ENCODE measurements at places on chromosomes 7 and 10. TPM values are rescaled to one million over a fixed set of nuclear protein-coding genes. Genes with fewer than 3 reads are reported as not detected.

- peaks cover 34% of the 10 kb centered on the region for H3K4me1 ChIP-seq
- peak overlapping the region; percentile 77 for H3K27ac ChIP-seq
- H3K27me3 ChIP-seq = no peaks in the 10 kb centered on the region
- H3K36me3 ChIP-seq = peaks cover 55% of the 10 kb centered on the region
- no peak for DNase-seq
Observed at GRCh38 chr10:75223507-75223906, 12.2 kb downstream of the COMTD1 start.

- DNase-seq = no peak
- peaks cover 2% of the 10 kb centered on the region for H3K4me1 ChIP-seq
- no peaks in the 10 kb centered on the region for H3K36me3 ChIP-seq
- H3K4me3 ChIP-seq = no peak overlapping the region
- H3K27me3 ChIP-seq = no peaks in the 10 kb centered on the region
Observed at GRCh38 chr10:116398224-116398623, 29.4 kb upstream of the PNLIPRP3 start.

GRCh38 chr7:112622159-112622715 is 141.4 kb downstream of the LSMEM1 start:
- no peaks in the 10 kb centered on the region for H3K27me3 ChIP-seq
- no peaks in the 10 kb centered on the region for H3K36me3 ChIP-seq
- no peak overlapping the region for H3K27ac ChIP-seq
- no peaks in the 10 kb centered on the region for H3K4me1 ChIP-seq
- DNase-seq = no peak

DNA sequence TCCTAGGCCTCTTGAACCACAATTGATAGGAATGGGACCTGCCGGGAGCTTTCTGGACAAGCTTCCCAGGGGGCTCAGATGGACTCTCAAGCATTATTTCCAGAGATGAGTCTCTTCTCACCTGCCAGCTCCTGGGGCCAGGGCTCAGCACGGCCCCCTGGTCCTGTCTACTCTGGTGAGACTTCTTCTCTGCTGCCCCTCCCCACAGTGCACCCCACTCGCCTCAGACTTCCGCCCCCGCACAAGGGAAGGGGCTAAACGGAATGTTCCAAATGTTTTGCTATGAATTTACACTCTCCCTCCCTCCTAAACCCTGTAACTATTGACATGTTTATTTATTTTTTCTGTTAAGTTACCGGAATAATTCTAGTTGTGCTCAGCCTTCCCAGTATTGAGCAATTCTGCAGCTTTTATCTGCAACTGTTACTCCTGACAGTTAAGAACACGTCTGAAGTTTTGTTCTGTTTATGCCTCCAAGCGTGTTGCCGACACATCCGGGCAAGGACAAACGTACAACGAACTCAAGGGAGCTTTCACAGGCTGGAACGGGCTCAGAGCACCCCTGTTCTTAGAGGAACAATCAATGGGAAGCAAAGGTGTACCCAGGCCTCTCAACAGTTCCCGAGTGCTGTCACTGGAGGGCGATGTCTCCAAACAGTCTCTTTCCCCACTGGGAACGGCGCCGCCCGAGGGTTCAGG is 55.2 kb downstream of the FHIP2A start:
- no peak overlapping the region for H3K4me3 ChIP-seq
- no peaks in the 10 kb centered on the region for H3K36me3 ChIP-seq
- H3K27ac ChIP-seq = no peak overlapping the region
- H3K4me1 ChIP-seq = peaks cover 14% of the 10 kb centered on the region

DNA sequence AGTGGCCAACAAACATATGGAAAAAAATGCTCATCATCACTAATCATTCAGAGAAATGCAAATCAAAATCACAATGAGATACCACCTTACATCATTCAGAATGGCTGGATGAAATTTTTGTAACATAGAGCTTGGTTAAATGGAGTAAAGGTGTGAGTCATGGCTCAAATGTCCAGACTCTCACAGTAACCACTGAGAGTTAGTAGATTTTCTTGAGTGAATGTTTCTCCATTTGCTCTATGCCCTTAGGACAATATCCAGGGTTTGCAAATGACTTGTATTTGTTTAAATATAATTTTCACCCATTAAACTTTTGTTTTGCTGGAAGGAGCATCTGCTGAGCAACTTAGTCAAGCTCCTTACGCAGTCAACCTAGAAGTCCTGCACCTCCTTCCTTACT is 967.2 kb downstream of the XPNPEP1 start:
- H3K36me3 ChIP-seq = no peaks in the 10 kb centered on the region
- no peak overlapping the region for H3K27ac ChIP-seq
- no peak overlapping the region for H3K4me3 ChIP-seq
- no peaks in the 10 kb centered on the region for H3K27me3 ChIP-seq

DNA sequence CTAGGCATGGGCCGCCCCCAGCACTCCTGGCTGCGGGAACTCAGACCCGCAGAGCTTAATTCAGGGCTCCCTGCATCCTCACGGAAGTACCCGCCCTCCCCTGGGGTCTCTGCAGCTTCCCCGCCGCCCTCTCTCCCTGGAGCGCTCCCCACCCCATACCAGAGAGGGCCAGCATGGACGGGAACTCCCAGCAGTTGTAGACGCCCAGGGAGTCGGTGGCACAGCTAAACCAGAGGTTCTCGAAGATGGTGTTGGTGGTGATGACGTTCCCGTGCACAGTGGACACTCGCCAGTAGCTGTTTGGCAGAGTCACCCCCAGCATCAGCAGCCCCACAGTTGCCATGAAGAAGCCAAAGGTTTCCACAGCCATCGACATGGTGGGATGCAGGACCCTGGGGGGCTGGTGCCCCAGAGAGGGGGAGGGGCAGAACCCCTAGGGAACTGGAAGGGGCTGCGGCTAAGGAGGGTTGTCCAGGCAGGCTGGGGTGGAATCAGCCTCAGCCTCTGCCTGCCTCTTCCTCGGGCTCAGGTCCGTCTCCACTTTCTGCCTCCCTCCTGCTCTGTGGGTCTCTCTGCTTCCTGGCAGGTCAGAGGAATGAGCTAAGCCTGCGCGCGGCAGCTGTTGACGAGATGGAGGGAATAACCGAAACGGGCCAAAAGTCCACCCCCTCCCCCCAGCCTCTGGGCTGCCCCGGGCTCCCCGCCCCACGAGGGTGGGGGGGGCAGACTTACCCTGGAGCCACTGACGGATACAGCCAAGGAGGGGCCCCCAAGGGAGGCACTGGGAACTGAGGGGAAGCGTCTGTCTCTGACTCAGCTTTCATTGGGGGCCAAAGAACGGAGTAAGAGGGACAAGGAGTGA is at the start of gene CLDN15:
TSS of gene CLDN15 (minus strand) at position 597 of the 862 bp plus-strand sequence. CDS start at position 376, 221 bp downstream.
- H3K4me3 ChIP-seq = no peak within 1 kb of the TSS
- H3K27me3 ChIP-seq = no peaks in the 10 kb centered on the region
- no peaks in the 10 kb centered on the region for H3K36me3 ChIP-seq
- H3K4me1 ChIP-seq = no peaks in the 10 kb centered on the region

DNA sequence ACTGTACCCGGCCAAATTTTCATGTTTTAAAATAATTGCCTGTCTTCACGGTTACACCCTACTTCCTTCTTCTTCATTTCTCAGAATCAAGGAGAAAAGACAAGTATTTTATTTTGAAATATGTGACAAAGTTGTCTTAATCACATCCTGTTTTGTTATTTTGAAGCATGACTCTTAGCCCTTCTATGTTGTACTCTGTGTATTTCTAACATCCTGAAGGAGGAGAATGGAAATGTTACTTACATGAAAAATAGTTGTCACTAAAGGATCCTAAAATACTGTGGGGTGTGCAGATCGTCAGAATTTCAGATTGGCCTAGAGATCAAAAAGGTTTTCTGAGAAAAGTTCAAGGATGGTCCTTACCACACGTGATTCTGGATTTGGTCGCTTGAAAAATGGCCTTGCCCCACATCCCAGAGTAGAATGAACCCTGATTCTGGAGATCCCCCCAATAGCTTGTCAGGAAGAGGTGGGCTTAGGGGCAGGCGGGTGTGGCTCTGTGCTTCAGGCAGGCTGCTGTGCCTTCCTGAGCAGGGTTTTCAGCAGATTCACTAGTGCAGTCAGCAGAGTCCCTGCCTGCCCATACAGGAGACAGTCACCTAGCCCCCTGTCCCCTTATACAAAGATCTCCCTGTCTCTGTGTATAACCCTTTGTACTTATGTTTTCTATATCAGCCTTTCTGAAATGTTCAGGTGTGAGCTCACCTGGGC is 8.6 kb downstream of the UPP1 start:
- no peaks in the 10 kb centered on the region for H3K27me3 ChIP-seq
- H3K36me3 ChIP-seq = peaks cover 37% of the 10 kb centered on the region
- H3K4me1 ChIP-seq = no peaks in the 10 kb centered on the region
- no peak overlapping the region for H3K27ac ChIP-seq
- no peak for DNase-seq

DNA sequence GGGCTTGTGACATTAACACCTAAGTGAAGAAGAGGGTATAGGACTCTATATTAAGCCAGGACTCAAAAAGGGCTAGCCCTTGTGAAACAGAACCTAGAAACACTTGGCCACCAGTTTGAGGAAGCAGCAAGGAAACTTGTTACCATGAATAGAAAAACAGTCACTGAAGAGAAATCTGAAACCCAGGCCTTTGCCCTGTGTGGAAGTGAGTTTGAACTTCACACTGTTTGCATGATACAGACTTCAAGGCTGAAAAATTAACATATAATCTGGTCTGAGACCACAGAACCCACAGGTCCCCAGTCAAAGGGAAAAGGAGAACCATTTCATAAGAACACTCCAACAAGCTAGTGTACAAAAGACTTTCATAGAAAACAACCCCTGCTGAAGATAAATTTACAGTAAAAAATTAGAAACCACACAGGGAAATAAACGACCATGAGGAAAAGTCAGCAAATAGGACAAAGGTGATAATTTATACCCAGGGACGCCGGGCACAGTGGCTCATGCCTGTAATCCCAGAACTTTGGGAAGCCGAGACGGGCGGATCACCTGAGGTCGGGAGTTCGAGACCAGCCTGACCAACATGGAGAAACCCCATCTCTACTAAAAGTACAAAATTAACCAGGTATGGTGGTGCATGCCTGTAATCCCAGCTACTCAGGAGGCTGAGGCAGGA is 76.1 kb downstream of the SKIDA1 start:
- DNase-seq = no peak
- no peaks in the 10 kb centered on the region for H3K36me3 ChIP-seq
- no peaks in the 10 kb centered on the region for H3K27me3 ChIP-seq
- no peak overlapping the region for H3K4me3 ChIP-seq

- no peak for DNase-seq
- peaks cover 7% of the 10 kb centered on the region for H3K4me1 ChIP-seq
- H3K27ac ChIP-seq = no peak overlapping the region
- no peaks in the 10 kb centered on the region for H3K27me3 ChIP-seq
- H3K36me3 ChIP-seq = no peaks in the 10 kb centered on the region
- H3K4me3 ChIP-seq = no peak overlapping the region
Observed at GRCh38 chr7:100455206-100455605, 8.9 kb downstream of the SPACDR start.

DNA sequence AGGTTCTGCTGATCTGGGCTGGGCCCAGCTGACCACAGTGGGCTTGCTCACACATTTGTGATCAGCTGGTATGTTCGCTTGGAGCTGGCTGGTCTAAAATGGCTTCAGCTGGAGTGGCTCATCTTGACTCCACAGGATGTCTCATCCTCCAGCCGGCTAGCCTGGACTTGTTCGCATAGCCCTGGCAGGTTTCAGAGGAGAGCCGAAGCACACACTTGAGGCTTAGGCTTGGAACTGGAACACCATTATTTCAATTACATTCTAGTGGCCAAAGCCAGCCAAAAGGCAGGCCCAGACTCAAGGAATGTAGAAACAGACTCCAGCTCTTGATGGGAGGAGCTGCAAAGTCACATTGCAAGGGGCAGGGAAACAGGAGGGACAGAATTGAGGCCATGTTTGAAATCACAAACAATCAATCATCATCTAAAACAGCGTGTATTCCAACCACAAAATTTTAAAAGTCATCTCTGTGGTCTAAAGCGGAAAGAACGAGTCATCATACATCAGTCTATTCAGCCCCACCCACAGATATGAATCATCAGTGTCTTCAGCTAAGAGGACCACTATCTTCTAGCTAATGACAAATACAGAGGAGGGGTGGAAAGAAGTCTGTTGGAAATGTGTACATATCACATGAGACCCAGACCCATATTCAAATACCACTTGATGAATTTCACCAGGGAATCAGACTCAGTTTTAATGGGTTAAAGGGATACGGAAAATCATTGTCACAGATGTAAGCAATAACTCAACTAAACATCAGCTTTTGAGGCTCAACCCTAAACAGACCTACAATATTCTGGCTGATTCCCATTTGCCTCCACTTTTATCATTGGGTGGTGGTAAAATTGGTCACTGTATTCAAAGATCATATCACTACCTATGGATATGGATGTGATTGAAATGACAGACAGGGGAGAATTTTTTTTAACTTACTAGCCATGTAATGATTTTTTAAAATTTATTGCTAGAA is 139.0 kb upstream of the MKLN1 start:
- no peak for DNase-seq
- no peak overlapping the region for H3K27ac ChIP-seq
- H3K36me3 ChIP-seq = no peaks in the 10 kb centered on the region
- H3K4me3 ChIP-seq = no peak overlapping the region

GRCh38 chr7:156194813-156195212 is 382.6 kb upstream of the SHH start:
- DNase-seq = no peak
- H3K36me3 ChIP-seq = no peaks in the 10 kb centered on the region
- H3K27me3 ChIP-seq = no peaks in the 10 kb centered on the region
- H3K4me1 ChIP-seq = no peaks in the 10 kb centered on the region
- no peak overlapping the region for H3K4me3 ChIP-seq
- H3K27ac ChIP-seq = no peak overlapping the region

DNA sequence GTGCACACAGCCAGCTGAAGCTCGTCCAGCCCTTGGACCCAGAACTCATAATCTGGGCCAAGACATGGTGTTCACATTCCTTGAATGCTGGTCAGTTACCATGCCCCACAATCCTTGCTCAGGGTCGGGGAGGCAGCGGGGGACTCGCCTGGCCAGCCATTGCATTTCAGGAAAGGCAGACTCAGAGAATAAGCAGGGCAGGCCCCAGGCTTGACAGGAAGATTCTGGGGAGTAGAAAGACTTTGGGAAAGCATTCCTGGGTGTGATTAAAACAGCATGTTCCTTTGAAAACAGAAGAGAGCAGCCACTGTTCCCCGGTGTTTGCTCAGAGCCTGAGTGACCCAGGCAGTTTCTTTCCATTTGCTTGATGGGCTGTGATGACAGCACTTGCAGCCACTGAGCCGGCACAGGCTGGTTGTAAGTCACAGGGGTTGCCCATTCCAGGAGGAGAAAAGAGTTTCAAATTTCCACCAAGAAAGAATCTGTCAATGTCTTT is 473.7 kb downstream of the TYW1 start:
- H3K36me3 ChIP-seq = no peaks in the 10 kb centered on the region
- no peak for DNase-seq
- H3K4me1 ChIP-seq = no peaks in the 10 kb centered on the region
- no peak overlapping the region for H3K27ac ChIP-seq

Gene GDF2
- polyA plus RNA-seq = not detected

Gene STEAP1
- polyA plus RNA-seq = 3.6 TPM

Gene C10orf90
- 0.21 TPM for polyA plus RNA-seq
